ENCODE measurements at places on chromosomes 12 and 14. TPM values are rescaled to one million over a fixed set of nuclear protein-coding genes. Genes with fewer than 3 reads are reported as not detected.

ANKS1B gene
- total RNA-seq: 27.2 TPM

C12orf54 gene
- total RNA-seq: 0.95 TPM

LBHD2 gene
- total RNA-seq: not detected

PIANP gene
- 2.4 TPM for total RNA-seq

ACSM4 gene
- total RNA-seq: not detected

POMT2 gene
- 15.7 TPM for total RNA-seq

SDS gene
- total RNA-seq: 1.0 TPM

ADCY4 gene
- total RNA-seq: 25.4 TPM

TCL1B gene
- not detected for total RNA-seq

COCH gene
- 1.4 TPM for total RNA-seq

FSCB gene
- not detected for total RNA-seq

E2F7 gene
- total RNA-seq: 0.17 TPM

OR6C74 gene
- total RNA-seq: not detected

KCNJ8 gene
- 26.4 TPM for total RNA-seq

CDKN1B gene
- 54.3 TPM for total RNA-seq

KRT8 gene
- 47.2 TPM for total RNA-seq

RNF212B gene
- not detected for total RNA-seq

FBRSL1 gene
- 12.6 TPM for total RNA-seq

RFX4 gene
- 0.30 TPM for total RNA-seq

KCNK13 gene
- total RNA-seq: 0.23 TPM

TBC1D30 gene
- total RNA-seq: 2.0 TPM

ZDHHC22 gene
- total RNA-seq: not detected

SCN8A gene
- total RNA-seq: 0.91 TPM

MYH6 gene
- 1.1 TPM for total RNA-seq

TAS2R31 gene
- total RNA-seq: 4.5 TPM

GPR68 gene
- total RNA-seq: 0.20 TPM

KLRB1 gene
- total RNA-seq: 0.15 TPM

NXPH4 gene
- total RNA-seq: 0.20 TPM

USP44 gene
- total RNA-seq: 3.6 TPM

BCL11B gene
- 0.30 TPM for total RNA-seq

ANO2 gene
- total RNA-seq: 3.3 TPM

OAS2 gene
- 3.6 TPM for total RNA-seq

SIRT4 gene
- total RNA-seq: 1.1 TPM

DPY19L2 gene
- total RNA-seq: 23.2 TPM

TAS2R8 gene
- total RNA-seq: not detected

PPP1R1A gene
- total RNA-seq: 2.0 TPM

ANKRD52 gene
- total RNA-seq: 9.1 TPM

LMNTD1 gene
- not detected for total RNA-seq

SIX6 gene
- total RNA-seq: not detected

FBXO21 gene
- 116 TPM for total RNA-seq

KRT78 gene
- not detected for total RNA-seq

IFNG-AS1 gene
- total RNA-seq: not detected

KCNA1 gene
- not detected for total RNA-seq

ZFHX2 gene
- 2.0 TPM for total RNA-seq

TRAFD1 gene
- total RNA-seq: 25.5 TPM

ASIC1 gene
- total RNA-seq: 0.12 TPM

BRMS1L gene
- total RNA-seq: 6.8 TPM

All from ovary (tissue), 10 donors.